Kidney capillary endothelial cell (primary cell): ENCODE measurements at places on chromosomes 6 and 20.

- no peak for DNase-seq
These were observed 123.9 kb upstream of the NXT1 start for GRCh38 chr20:23226612-23227265.

- DNase-seq: no peak
These were observed 20.9 kb upstream of the NAA20 start for GRCh38 chr20:19996222-19996621.

- DNase-seq: no peak
These were observed 76.7 kb upstream of the FABP7 start for GRCh38 chr6:122702841-122703240.

DNA sequence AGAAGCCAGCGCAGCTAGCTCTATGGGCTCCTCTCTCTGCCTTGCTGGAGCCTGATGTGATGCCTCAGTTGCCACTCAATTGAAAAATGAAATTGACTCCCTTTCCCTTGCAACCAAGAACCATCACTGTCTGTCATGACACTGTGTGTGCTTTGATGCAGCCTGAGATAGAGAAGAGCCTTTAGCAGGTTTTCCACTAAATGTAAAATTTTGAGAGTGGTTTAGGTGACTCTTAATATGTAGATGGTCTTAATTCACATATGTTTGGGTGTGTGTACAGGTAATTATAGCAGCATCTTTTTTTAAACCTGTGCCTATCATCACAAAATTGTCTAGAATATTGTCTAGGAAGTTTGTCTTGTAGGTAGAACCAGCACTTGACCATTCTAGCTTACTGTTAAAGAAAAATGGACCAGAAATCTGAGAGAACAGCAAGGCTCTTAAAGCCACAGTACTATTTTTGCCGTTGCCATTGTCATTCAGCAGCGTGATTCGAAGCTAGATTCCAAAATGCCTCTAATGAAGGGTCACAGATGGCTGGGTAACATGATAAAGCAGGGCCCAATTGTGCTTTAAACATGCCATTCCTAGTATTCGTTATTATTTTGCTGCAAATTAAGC is 1.3 kb downstream of the ARFGEF3 start:
- DNase-seq: no peak

GRCh38 chr20:57749131-57749690 is 39.4 kb upstream of the PMEPA1 start:
- DNase-seq: peak; percentile 72

DNA sequence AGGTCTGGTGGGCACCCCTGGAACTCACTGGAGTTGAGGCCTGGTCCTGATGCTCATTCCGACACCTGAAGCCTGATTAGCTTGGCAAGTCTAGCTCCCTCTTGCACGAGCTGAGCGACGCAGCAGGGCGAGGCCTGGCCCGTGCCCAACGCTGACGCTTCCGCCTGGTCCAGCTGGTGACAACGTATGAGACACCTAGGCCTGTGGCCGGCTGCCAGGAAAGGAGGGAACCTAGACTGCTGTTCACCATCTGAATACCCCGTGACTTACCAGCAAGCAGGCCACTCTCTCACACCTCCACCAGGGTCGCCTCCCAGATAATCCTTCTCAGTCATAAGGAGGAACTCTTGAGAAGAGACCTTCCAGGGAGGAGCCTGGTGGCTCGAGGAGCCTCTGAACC is 24.5 kb downstream of the YTHDF1 start:
- DNase-seq: no peak

DNA sequence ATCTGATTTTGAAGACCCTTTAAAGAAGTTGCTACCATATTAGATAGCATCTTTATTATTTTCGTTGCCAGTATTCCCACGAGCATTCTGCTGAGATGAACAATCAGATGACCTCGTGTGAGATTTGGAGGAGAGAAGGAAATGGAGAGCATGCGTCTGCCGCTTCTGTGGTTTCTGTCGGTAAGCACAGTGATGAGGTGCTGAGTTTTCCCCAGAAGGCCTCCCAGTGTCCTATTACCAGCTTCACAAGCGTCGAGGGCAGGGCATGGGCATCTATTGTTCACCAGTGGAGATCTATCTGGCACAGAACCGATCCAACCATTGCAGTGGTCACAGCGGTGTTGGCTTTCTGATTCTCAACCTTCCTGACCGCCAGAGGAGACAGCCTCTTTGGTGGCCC is 29.4 kb downstream of the TRAF3IP2 start:
- DNase-seq: no peak

DNA sequence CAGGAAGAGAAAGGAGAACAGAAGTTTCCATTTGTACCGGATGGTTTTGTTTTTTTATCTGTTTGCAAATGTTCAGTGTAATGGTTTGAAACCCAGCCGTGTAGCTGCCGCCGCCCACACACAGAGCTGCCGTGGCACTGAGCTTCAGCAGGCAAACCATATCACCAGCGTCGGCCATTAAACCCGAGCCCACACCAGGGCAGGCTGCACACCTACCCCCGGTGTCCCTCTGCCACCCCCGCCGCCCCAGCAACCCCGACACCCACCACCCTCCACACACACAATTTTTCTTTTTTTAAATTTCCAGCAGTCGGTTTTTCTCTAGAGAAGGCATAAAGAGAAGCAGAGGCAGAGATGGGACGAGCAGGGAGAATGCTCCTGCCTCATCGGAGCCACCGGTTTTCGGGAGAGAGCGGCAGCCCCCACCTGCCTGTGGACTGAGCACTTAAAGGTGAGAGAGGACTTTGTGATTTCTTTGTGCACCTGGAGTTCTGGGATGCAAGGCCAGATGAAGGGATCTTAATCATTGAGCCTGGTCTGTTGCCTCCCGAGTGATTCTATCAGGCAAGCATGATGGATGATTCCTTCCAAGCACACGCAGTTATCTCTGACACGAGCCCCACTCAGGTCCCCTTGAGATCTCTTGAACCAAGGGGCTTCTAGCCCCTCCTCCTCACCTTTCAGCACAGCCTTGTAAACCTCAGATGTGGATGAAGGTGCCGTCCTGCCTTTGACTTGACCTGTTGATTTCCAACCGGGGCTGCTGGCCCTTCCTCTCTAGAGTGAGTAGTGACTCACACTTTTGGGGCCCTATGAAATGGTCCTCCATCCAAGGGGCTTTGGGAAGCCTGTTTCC is 17.5 kb upstream of the ZNF831 start:
- DNase-seq: no peak

GRCh38 chr6:41654698-41655151 is 16.5 kb downstream of the MDFI start:
- DNase-seq: no peak

DNA sequence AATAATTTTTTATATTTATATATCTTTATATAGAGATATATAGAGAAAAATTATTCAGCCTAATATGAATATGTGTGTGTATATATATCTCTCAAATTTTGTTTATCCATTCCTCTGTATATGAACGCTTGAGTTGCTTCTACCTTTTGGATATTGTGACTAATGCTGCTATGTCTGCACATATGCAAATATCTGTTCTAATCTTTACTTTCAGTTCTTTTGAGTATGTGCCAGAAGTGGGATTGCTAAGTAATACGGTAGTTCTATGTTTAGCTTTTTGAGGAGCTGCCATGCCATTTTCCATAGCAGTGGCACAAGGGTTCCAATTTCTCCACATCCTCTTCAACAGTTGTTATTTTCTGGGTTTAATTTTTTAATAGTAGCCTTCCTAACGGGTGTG is 72.8 kb upstream of the CEP85L start:
- DNase-seq: no peak

GRCh38 chr6:30260036-30260504 is 46.9 kb upstream of the TRIM26 start:
- no peak for DNase-seq

GRCh38 chr6:53032849-53033248 is 32.4 kb upstream of the FBXO9 start:
- DNase-seq: no peak

GRCh38 chr6:109260701-109261100 is 121.6 kb downstream of the CD164 start:
- no peak for DNase-seq

DNA sequence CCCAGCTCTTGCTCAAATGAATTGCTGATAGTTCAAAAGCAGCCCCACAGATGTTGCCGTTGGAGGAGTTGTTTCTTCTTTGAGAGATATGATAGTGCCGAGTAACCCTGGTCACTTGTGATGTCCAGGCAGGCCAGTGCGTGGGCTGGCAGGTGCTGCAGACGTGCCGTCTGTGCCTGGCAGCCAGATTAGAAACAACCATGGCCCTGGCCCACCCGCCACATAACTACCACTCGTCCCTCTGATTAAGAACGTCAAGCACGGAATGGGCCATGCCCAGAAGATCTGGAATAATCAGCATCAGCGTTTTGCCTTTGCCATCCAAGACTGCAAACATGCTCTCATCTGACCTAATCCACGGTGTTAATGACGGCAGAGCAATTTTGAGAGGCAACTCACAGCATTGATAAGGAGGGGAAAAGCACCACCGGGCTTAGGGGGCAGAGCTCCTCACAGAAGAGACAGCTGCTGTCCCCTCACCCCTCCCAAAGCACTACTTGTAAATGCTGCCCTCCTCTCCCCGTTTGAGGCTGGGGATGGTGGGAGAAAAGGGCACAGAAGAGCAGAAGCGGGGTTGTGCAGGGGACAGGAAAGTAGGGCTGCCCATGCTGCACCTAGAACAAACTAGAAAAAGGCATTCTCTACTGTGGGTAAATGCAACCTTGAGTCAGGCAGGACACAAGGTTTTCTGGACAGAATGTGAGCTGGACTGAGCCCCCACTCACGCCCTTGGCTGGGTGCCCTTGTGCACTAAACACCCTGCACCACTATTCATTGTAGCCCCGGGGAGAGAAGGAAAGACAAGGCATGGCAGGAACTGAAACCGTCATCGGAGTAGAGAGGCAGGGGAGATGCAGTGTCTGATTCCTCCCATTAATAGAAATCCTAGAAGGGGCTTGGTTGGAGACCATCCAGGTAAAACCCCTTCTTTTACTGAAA is 5.3 kb upstream of the CPNE5 start:
- DNase-seq: no peak

GRCh38 chr6:40414617-40415016 is 172.5 kb downstream of the LRFN2 start:
- DNase-seq: no peak

- no peak for DNase-seq
These were observed 55.9 kb downstream of the CDS2 start for GRCh38 chr20:5182615-5183254.

DNA sequence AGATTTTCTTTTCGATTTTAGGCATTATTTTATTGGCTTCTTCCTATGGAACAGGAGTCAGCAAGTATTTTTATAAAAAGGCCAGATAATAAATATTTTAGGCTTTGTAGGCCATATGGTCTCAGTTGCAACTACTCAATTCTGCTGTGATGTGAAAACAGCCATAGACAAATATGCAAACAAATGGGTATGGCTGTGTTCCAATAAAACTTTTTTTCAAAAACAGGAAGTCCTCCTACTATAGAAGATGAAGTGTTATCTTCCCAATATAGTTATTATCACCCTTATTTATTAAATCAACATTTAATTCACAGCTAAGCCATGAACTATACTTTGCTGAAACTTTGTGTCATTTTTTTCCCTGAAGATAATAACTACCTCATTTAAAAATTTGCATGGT is 57.2 kb downstream of the CHD6 start:
- no peak for DNase-seq

GRCh38 chr6:37285861-37286311 is 27.9 kb upstream of the TMEM217 start:
- no peak for DNase-seq

DNA sequence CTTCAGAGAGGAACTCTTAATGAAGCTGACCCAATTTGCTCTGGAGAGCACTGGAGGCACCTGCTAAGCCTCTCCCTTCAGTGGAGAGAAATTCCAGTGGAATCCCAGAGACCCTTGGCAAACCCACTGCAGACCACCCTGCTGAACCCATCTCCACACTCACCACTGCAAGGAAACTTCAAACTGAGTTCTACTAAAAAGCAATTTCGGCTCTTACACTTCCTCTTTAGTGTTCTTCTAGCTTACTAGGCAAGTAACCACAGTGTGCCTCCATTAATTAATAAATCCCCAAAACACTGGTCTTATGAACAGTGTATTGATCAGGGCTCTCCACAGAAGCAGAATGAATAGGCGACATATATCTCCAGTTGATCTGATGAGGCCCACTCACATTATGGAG is 43.0 kb upstream of the HLA-E start:
- DNase-seq: no peak

GRCh38 chr6:41896281-41896680 is 1.1 kb upstream of the USP49 start:
- no peak for DNase-seq

GRCh38 chr6:45630801-45631200 is 253.1 kb upstream of the SUPT3H start:
- DNase-seq: no peak

DNA sequence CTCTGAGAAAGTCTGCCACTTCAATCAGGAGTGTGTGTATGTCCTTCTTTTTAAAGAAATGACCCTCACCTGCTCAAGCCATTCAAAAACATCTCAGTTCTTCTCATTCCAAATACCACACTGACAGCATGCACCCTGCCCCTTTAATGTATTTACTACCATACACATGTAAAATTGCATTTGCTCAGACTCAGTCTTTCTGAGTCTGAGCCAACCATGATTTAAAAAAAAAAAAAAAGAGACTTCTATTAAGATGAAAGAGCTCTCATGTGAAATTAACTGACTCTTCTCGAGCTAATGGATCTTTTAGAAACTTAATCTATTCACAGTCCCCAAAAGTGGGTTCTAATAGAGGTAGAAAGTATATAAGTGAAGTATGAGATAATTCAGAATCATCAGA is 1.4 kb upstream of the FILIP1 start:
- no peak for DNase-seq

- DNase-seq: no peak
These were observed 763.9 kb downstream of the HACE1 start for GRCh38 chr6:104095661-104096416.

- DNase-seq: no peak
These were observed 43.0 kb downstream of the VEGFA start for GRCh38 chr6:43812850-43813578.

DNA sequence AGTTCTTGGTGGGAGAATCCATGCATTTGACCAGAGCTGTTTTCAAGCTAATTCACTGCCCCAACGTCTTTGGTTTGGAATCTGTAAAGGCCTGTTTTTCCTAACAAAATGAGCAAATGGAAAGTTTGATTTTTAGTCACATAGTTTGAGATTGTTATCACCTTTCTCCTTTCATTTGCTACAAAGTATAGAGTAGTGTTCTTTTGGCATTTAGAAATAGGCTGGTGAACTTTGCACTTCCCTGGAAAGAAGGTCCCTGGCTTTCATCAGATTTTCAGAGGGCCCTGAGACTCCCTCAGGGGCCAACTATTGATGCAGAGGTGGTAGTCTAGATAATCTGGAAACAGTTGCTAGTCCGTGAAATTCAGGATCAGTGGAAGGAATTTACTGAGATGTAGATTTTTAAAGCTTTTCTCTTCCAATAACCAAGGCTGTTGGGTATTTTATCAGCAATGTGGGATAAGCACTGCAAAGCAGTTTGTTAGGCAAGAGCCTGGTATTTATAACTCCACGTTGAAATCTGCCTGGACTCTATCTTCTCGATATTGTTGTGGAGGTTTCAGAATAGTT is 1.7 kb downstream of the ARFGEF2 start:
- DNase-seq: no peak

DNA sequence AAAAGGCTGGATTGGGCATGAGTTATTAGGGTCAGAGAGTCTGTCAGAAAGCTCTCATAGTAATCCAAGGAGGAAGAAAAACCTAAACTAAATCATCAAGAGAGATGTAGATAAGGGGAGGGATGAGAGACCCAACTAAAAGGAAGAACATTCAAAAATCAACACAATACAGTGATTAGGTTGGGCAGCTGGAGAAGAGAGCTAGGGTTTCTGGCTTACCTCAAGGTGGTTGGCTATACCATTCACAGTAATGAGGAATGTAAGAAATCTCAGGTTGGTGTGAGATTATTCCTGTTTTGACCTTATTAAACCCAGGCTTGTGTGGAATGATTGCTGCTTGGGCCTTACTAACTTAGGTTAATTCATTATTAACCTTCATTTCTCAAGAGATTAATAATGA is 6.2 kb upstream of the COX7A2 start:
- DNase-seq: no peak
